ENCODE measurements at places on chromosomes 4 and X. TPM values are rescaled to one million over a fixed set of nuclear protein-coding genes. Genes with fewer than 3 reads are reported as not detected.

The PARM1 gene
- 0.10 TPM for polyA plus RNA-seq

The SSX4B gene
- polyA plus RNA-seq = not detected

The PABPC4L gene
- polyA plus RNA-seq = 1.3 TPM

The GNRHR gene
- not detected for polyA plus RNA-seq

The DAPP1 gene
- not detected for polyA plus RNA-seq

The POLN gene
- polyA plus RNA-seq = 0.35 TPM

All from AG04450 (cell line).